ENCODE measurements at places on chromosomes 3 and 15. TPM values are rescaled to one million over a fixed set of nuclear protein-coding genes. Genes with fewer than 3 reads are reported as not detected.

Gene ZDHHC3
- 40.2 TPM for total RNA-seq

Gene CFAP91
- 0.44 TPM for total RNA-seq

DNA sequence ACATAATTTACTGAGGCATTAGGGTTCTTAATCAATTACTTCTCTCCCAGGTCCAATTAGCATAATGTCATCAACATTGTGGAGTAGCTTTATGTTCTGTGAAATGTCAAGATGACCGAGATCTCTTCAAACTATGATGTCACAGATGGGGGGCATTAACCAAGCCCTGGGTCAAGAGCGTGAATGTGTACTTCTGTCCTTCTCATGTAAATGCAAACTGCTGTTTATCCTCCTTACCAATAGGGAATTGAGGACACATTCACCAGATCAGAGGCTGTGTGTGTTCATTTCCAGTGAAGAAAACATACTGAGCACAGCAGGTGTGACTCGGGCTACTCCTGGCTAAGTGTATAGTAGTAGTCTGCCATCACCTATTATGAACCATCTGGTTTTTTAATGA is 177.9 kb downstream of the MINAR1 start:
- no peak for DNase-seq

Gene HIGD2B
- not detected for total RNA-seq

Gene CSK
- 34.0 TPM for total RNA-seq

- DNase-seq: no peak
Measured at GRCh38 chr3:139463466-139463865, 12.8 kb downstream of the RBP2 start.

Gene GNB4
- total RNA-seq: 11.9 TPM
